ENCODE measurements at places on chromosomes 1 and 21.

- DNase-seq = no peak
These were observed 302.6 kb upstream of the RRP15 start for GRCh38 chr1:217982331-217983050.

GRCh38 chr1:192088496-192088895 lies 69.8 kb upstream of the RGS18 start:
- no peak for DNase-seq

DNA sequence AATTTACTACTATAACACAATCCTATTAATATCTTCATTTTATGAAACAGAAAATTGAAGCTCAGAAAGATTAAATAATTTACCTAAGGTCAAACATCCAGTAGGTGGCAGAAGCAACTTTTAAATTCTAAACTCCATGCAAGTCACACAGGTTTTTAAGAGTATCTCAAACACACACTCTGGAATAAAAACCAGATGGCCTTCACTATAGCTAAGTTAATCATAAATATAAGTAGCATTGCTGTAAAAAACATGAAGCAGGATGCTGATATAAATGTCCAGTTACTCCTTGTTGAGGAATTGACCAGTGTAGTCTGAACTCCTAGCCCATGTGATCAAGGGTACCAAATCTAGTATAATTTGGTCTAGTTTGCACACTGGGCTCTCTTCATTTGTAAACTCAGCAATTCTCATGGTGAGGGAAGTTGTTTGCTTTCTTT lies 9.4 kb upstream of the FMO3 start:
- DNase-seq = no peak

- DNase-seq = no peak
These were observed 1.7 kb upstream of the CHRNB2 start for GRCh38 chr1:154565876-154566275.

GRCh38 chr1:20733360-20733975 lies 965 bp upstream of the SH2D5 start:
- no peak for DNase-seq

DNA sequence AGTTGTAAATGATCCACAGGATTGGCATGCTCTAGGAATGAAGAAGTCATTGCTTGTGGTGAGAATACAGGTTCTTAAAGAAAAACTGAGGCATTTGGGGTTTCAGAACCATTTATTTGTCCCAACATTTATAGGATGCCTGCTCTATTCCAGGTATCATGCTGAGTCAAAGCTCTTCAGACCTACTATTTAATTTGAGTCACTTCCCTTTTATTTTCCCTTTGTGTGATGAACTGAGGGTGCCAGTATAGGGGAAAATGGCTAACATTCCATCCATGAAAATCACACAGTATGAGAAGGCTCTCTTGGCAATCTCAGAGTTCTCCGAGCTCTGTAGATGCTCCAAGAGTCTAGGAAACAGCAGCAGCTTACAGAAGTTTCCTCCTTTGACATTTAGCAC lies 110.4 kb downstream of the RNF220 start:
- no peak for DNase-seq

GRCh38 chr1:11738096-11738495 lies 2.2 kb downstream of the AGTRAP start:
- no peak for DNase-seq

- DNase-seq = no peak
These were observed 167.8 kb downstream of the PATJ start for GRCh38 chr1:61910035-61910434.

DNA sequence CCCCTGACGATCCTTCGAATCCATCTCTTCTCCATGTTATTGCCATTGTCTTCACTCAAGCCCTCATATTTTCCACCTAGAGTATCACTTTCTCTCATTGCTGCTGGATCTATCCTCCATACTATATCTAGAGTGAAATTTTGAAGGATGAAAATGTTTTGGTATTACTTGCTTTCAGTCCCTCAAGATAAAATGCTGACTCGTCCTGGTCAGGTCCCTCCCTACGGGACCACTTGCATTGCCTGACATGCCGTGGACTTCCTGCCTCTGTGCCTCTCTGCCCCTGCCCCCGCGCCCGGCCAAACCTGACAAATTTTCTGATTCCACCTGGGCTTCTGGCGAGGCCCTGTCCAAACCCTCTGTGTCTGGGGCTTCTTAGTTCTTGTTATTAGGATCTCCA lies 23.6 kb downstream of the SPATA46 start:
- DNase-seq = no peak

GRCh38 chr1:242813490-242814091 lies 289.1 kb upstream of the PLD5 start:
- DNase-seq = no peak

DNA sequence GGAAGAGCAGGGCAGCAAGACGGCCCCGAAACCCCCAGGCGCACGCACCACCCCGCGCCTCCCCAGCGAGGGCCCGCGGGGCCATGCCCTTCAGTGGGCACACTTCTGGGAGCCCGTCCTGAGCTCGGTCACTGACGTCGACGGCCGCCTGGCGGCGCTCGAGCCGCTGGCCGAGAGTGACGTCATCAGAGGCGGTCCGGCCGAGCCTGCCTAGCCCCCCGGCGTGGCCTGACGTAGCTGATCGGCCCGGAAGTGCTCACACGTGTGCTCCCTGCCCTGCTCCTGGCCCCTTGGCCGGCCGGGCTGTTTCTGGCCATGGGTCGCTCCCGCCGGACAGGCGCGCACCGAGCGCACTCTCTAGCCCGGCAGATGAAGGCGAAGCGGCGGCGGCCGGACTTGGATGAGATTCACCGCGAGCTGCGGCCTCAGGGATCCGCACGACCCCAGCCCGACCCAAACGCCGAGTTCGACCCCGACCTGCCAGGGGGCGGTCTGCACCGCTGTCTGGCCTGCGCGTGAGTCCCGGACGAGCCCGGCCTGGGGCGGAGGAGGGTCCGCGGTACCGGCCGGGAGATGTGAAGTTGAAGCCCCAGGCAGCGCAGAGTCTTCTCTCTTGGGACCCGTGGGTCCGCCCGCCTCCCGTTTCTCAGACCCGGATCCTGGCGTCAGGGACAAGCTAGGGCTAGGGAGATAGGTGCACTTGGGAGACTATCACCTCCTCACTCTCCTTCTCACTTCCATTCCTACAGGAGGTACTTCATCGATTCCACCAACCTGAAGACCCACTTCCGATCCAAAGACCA lies at the start of gene ZNF593:
TSS of gene ZNF593 (plus strand) at position 240 of the 803 bp plus-strand sequence. CDS start at position 316, 76 bp downstream.
- peak; percentile 76 for DNase-seq

- DNase-seq = no peak
These were observed 398.0 kb downstream of the PTPRU start for GRCh38 chr1:29634324-29634723.

DNA sequence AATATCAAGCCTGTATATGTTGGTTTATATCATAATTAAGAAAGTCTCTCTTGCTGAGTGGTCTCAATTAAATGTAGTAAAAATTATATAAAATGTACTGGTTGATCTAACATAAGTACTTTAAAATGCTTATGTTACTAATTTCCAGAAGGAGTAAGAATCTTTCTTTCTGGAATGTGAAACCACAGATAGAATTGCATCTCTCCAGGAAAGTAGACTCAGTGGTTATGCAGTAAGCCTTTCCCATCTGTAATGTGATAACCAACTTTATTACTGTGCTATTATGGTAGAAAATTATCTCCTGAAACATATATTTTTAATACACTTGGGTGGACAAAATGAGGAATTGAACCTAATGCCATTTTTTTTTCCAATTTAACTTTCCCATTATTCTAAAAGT lies 8.9 kb upstream of the RALGPS2 start:
- no peak for DNase-seq

GRCh38 chr1:230326971-230327891 lies 98.9 kb downstream of the PGBD5 start:
- DNase-seq = no peak

DNA sequence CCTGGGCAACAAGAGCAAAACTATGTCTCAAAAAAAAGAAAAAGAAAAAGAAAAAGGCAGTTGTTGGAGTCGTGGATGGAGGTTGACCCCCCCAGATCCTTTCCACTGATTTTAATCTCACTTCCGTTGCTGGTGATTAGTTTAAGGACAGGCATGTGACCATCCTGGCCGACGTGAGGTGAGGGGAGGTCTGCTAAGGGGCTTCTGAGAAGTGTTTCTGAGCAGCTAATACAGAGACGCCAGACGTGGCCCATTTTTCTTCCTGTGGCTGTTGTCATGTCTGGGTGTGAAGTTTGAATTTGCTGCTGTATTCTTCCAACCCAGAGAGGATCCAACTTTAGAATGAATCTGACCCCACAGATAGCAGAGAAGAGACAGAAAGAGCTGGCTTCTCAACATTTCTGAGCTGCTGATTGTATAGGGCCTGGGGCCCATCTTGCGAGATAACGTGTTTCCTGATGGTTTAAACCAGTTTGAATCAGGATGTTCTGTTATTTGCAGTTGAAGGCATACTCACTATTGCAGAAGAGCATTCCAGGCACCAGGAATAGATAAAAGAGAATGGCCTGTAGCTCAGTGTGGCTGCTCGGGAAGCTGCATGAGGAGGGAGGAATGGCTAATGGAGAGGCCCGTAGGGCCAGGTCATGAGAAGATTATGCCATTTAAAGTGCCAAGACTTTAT lies 22.8 kb upstream of the SSBP3 start:
- no peak for DNase-seq

- no peak for DNase-seq
These were observed 135.2 kb upstream of the TIAM1 start for GRCh38 chr21:31479222-31479621.

DNA sequence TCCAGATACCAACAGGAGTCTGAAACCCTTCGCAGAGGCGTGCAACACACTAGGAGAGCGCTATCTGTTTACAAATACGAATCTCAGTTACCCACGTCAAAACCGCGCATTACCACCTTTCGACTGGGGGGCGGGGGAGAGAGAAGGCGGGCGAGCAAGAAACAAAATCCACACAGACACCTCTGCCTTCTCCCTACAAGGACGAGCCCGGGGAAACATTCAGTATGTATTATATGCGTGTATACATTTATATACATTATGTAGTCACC lies 722 bp downstream of the TUT4 start:
- DNase-seq = peak; percentile 38

GRCh38 chr1:56148326-56149193 lies 430.8 kb downstream of the PLPP3 start:
- no peak for DNase-seq

GRCh38 chr1:25543425-25544242 lies at the start of gene LDLRAP1:
Gene LDLRAP1, plus strand, starts transcription at chr1:25543606. Its CDS starts 93 bp downstream, at chr1:25543699.
- no peak for DNase-seq

GRCh38 chr1:61143821-61144424 lies 61.6 kb downstream of the NFIA start:
- no peak for DNase-seq

- no peak for DNase-seq
These were observed 481 bp downstream of the TAL1 start for GRCh38 chr1:47231301-47232186.

DNA sequence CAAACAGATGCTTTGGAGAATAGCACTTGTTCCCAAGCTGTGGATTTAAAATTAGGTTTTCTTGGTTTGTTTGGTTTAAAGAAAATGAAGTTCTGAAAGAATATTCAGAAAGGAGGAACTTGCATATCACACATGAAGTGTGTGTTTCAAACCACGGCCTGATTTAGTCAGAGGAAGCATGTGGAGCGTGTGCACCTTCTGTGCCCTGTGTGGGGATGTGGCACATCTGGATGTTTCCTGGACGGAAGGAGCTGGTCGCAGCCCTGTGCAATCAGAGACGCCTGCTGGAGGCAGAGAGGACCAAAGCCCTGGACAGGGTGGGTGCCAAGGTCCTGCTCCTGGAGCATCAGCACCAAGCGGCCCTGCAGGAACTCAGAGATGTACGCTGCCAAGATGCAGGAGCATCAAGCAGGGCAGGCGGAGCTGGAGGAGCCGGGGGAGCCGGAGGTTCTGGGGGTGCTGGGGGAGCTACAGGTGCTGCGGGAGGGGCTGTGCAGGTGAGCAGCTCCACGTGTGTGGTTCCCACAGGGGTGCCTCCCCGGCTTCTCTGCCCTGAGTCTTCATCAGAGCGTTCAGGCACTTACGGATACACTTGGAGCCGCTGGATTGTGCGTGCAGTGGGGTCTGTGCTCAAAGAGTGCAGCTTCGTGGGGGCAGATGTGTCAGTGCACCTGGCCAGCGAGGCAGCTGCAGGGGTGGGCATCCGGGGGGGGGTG lies 45.7 kb downstream of the PCNT start:
- no peak for DNase-seq

GRCh38 chr1:24968941-24969585 lies 39.0 kb upstream of the RUNX3 start:
- no peak for DNase-seq

- DNase-seq = no peak
These were observed 7.8 kb upstream of the PINK1 start for GRCh38 chr1:20625176-20626097.

DNA sequence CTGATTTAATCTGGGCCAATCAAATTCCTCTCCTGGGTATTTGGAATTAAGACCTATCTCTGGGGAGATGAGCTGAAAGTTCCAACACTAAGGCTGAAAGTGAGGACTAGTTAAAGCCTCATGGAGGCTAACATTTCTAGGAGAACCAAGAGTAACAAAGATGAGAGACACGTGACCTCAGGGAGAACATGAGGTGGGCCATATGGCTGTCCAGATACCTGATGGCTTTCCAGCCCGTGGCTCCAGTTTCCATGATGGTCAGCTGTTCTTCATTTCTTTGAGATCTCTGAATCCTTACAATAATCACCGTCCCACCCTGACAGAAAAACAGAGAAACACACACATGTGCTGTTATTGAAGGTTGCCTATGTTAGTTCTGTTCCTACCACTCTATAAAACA lies 66.1 kb downstream of the LEPR start:
- DNase-seq = no peak

DNA sequence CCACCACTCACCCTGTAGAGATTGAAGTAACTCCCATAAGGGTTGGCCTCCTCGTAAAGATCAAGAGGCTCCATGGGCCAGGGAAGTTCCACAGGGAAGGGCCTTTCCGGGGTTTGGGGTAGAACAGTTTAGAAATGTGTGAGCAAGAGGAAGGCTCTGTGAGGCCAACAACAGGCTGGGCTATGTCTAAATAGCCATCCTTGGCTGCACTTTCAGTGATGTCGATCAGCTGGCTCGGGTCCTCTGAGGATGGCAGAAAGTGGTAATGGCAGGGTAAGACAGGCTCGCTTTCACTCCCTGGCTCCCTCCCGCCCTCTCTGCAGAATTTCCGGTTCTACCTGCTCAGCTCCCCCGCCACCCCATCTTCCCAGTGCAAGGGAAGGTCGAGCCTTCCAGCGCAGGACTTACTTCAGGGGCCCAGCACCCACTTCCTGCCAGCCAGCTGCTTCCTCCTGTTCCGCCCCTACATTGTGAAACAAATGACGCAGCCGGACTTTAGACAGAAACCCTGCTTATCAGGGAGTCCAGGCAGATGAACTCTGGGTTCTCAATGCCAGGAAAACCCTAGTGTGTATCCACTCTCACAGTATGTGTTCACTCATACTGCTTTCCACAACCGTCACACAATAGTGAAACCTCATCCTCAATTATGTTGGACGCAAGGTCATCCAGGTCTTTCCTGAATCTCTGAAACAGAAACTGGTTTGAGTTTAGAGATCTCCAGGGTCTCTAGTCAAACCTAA lies 7.3 kb downstream of the F11R start:
- DNase-seq = no peak

DNA sequence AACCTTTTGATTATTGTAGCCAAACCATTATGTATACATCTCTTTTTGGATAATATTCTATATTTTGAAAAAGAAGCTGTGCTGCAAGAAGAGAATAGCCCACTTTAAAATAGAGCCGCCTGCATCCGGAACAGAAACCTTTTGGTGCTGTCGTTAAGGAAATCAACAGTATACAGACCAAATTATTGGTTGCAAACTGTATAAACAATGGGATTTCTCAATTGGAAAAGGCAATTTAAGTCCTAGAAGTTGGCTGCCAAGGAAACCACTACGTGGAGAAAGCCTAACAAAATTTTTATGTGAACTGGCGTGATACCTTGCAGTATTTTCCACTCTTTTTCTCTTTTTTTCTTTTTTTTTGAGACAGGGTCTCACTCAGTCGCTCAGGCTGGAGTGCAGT lies 25.8 kb downstream of the DESI2 start:
- no peak for DNase-seq

GRCh38 chr21:15018382-15018781 lies 46.4 kb downstream of the NRIP1 start:
- DNase-seq = no peak
